ENCODE measurements at places on chromosomes 11 and 22.

GRCh38 chr11:57056735-57057134 is 68.0 kb downstream of the OR5AK2 start:
- no peak for DNase-seq

- no peak for DNase-seq
These were observed 316.5 kb downstream of the KIRREL3 start for GRCh38 chr11:126683766-126684728.

- no peak for DNase-seq
These were observed 263.6 kb upstream of the NCAM1 start for GRCh38 chr11:112697391-112698178.

- DNase-seq = no peak
These were observed 66.9 kb downstream of the NFAM1 start for GRCh38 chr22:42365111-42365865.

GRCh38 chr22:44891791-44892190 is 118.0 kb downstream of the PHF21B start:
- DNase-seq = no peak

GRCh38 chr11:83725728-83726127 is 439.6 kb upstream of the CCDC90B start:
- no peak for DNase-seq

DNA sequence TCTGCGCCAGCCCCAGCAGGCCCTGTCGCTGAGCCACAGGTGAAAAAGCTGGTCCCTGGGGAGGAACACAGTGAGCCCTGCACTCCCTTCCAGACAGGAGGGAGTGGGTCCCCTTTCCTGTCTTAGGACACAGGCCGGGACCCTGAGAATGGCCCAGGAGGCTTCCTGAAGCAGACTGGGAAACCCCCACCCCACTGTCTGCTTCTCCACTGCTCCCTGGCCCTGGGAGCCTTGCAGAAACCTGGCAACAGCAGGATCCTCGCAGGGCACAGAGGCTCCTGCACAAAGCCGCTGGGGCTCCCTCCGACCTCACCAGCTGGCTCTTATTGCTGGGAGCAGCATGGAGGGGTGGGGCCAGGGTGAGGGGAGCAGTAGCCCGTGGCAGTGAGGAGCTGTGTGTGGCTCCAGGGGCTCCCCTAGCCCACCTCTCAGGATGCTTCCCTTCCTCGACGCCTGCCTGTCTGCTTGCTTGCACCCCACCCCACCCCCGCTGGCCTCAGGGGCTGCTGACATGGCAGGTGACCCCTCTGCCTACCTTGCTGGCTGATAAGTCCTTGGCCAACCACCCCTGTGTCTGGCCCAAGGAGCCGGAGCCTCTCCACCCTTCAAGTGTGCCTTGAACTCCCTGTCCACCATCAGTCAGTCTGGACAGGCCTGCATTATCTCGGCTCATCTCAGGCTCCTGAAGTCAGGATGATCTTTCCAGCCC is 72.1 kb upstream of the KCNQ1OT1 start:
- no peak for DNase-seq

- DNase-seq = no peak
These were observed 442.9 kb downstream of the DYNC2H1 start for GRCh38 chr11:103552086-103552485.

DNA sequence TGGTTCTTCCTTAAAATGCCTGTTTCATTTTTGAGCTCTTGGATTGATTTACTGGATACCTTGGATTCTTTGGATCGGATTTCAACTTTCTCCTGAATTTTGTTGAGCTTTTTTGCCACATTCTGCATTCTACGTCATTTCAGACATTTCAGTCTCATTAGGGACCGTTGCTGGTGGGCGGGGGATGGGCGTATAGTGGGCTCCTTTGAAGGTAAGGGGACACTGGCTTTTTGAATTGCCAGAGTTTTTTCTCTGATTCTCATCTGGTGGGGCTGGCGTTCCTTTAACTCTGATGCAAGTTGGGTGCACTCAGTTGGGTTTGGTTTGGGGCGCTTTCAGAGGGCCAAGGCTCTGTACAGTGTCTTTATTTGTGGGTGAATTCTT is 216.5 kb downstream of the DYNC2H1 start:
- no peak for DNase-seq

GRCh38 chr11:13152736-13153541 is 124.7 kb upstream of the BMAL1 start:
- DNase-seq = no peak
